AG09309 (cell line): ENCODE measurements at places on chromosomes 6 and 20.

DNA sequence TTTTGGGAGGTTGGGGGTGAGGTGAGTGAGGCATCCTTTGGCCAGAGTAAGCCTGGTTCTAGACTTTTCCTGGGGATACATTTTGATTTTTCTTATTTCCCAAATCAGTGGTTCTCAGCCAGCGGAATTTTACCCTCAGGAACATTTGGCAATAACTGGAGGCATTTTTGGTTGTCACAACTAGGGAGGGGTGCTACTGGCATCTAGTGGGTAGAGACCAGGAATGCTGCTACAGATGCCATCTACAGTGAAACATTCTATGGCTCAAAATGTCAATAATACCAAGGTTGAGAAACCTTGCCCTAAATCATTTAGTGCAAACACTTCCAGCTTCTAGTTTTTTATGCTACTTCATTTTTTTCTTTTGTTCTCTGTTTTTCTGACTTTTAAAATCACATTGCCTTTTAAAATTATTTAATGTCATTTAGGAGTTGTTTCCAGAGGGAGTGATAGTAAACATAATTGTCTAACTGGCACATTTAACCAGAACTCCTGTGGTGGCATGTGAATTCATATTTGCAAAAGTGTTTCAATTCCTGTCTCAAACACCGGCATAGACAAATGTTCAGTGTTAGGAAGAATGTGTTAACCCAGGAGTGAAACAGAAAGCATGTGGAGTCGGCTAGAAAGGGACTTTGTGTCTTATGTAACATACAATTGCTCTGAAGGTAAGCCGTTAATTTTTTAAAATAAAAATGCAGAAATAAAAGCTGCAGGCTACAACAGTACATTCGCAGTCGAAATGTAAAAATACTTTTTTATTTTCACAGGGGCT, 59.0 kb downstream of the QRSL1 start:
- no peak for DNase-seq

- no peak for DNase-seq
These were observed 26.5 kb downstream of the FYN start for GRCh38 chr6:111846492-111847409.

DNA sequence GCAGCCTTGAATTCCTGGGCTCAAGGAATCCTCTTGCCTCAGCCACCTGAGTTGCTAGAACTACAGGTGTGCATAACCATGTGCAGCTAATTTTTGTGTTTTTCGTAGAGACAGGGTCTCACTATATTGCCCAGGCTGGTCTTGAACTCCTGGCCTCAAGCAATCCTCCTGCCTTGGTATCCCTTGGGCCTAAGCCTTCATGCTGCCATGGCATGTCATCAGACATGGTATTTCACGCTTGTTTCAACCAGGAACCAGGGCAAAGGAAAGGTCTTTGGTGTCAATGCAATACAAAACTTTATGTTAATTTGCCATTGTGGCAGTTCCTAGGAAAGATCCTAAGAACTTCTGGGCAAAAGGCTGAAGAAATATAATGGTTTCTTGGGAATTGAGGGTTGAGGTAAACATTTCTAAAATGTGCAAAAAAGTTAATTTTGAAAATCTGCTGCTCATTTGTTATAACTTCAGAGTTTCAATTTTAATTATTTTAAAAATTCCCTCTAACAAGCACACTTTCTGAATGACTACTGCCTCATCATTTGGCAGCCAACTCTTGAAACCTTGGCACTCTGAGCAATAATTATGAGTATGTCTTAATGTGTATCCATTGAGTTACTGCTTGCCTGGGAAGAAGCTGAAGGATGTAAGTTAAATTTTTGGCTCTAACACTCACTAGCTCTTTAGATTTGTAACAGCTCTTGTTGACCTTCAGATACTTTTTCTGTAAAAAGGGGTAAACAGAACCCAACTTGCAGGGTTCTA, 154.1 kb downstream of the GJA10 start:
- no peak for DNase-seq

GRCh38 chr6:2875359-2876191, 27.5 kb downstream of the SERPINB9 start:
- no peak for DNase-seq

DNA sequence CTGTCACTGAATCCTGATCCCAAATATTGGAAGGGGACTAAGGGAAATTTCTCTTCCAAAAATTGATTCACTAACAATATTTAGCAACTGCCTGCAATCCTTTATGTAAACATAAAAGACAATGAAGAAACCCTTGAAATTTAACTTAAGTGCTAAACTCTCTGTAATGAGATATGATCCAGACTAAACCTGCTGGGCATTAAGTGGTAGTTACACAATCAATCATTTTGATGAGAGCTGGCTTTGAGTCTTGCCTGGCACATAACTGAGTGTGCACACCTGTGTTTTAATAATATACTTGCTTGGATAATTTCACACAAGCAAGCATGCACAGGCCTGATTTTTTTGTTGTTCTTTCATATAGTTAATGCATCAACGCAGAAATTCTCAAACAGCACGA, 9.8 kb upstream of the ZFP64 start:
- DNase-seq, result no peak

- DNase-seq, result no peak
These were observed 61.0 kb upstream of the VSTM2L start for GRCh38 chr20:37841971-37842370.

GRCh38 chr20:56952258-56953047, 314.0 kb downstream of the BMP7 start:
- DNase-seq, result no peak

DNA sequence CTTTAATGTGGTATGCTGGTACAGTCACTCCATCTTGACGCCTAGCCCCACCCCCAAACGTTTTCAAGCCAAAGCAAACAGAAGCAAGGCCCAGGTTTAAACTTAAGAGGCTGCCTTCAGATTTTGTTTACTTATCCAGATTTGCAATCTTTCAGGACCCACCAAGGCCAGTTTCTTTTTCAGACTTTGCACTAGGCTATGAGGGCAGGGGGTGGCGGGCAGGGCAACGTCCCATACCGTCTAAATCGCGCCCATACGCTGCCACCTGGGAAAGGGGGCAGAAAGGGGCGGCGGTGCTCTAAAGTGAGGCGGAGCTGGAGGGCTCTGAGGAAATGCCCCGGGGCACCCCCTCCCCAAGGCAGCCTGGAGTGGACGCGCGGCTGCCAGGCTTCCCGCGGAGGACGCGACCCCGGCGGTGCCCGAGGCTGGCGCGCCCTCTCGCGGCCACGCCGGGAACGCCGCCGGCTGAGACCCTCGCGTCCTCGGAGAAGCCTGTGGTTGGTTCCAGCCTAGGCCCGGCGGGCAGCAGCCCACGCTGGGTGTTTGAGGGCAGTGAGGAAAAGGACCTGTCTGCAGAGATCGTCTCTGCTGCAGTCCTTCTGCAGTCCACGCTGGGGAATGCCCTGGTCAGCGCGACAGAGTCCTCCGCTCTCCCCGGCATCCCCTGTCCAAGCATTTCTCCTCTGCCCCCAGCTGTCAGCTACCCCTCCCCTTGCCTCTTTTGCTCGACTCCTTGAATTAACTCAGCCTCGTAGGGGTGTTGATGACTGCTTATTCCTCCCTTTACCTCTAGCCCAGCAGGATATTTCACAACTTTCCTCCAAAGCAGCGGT, 129.2 kb upstream of the PRND start:
- no peak for DNase-seq

DNA sequence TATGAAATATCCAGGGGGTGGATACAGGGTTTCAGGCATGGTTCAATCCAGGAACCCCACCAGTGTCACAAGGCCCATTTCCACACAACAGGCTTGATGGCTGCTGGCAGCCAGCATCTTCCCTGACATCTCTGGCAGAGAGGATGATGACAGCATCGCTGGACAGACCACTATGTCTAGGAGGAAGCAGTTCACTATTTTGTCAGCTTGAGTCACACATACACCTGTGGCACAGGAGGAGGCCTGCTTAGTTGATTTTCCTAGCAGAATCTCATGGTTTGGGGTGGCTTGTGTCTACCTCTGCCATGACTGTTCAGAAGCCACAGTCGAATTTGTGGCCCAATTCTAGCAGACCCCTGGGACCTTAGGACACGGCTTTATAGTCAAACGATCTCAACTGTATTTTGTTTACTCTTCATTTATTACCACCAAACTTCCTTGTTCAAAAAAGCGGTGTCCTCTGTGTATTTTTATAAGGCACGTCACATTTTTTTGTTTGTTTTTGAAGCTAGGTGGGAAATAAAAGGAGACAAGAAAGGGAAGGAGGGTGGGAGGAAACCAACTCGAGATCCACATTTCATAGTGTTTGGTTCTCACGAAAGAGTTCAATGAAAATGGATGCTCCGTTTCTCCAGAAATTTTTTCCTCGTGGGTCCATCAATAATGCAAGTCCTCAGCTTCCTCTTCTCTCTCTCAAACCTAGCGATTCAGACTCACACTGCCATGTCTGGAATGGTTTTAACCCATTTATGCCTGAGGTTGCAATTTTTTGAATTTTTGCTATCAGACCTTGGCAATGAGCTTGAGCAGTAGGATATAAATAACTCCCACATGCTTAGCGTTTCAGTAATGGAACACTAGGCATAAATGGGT, 94.4 kb downstream of the TOX2 start:
- DNase-seq, result no peak

- no peak for DNase-seq
These were observed 47.6 kb upstream of the MANEA start for GRCh38 chr6:95529762-95530161.

GRCh38 chr20:9269280-9269971, 200.5 kb downstream of the PLCB4 start:
- DNase-seq, result peak; percentile 23

- no peak for DNase-seq
These were observed 150.3 kb downstream of the AKAP7 start for GRCh38 chr6:131285548-131285947.

DNA sequence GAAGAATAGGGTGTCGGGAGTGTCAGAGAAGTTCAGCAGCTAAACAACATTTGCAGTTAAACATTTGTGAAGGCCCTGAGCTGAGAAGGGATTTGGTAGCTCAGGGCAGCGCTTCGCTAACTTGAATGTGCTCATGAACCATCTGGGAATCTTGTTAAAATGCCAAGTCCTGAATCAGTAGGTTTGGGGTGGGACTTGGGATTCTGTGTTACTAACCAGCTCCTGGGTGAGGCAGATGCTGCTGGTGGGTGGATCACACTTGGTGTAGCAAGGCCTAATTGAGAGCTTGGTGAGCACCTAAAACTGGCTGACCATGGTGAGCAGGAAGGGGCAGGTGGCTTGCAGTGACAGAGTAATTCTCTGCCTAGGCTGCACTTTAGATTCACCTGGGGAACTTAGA, 5.9 kb downstream of the PTPRA start:
- peak; percentile 71 for DNase-seq

DNA sequence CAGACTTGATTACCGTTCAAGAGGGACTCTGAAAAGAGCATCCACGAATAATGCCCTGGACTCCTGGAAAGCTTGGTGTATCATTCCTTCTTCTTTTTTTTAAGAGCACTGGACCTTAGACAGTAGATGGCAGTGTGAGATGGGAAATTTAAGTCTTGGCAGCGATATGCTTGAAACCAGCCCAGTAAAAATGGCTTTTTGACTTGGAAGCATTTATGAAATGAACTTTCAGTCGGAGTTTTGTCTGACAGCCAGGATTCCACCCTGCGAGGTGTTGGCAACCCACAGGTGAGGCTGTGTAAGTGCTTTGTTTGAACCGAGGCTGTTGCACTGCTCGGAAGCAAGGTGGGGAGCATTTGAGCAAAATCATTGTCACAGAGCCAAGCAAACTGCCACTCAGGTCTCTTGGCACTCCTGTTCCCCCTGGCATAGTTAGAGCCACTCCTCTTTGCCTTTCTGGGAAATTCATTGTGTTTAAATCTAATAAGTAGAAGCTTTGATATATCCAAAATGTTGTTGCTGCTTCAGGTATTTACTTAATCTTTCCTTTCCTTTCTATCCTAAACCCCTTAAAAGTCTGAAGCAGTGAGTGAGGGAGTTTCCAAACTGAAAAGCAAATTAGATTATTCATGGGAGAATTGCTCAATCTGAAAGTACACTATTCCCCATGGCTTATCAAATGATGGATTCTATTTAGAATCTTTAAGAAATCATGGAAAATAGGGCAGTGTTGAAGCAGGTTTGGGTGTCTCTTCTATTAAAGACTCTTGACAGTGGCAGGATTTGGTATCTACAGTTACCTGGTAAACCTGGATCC, 272.8 kb upstream of the SLC35B3 start:
- peak; percentile 2 for DNase-seq

DNA sequence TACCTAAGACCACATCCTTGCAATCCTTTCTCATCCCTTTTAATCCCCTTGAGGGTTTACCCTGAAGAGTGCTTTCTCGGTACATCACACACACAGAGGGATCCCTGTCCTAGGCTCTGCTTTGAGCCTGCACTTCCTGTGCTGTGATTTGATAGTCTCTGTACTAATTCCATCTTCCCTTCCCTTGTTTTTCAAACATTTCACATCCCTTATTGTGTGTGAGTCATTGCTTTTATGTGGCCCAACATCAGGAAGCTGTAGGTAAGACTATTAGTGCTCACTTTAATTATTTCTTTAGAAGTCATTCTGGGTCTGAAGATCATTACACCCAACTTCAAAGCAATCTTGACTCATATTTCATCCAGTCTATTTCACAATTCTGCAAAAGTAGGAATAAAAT, 57.2 kb upstream of the ANKEF1 start:
- DNase-seq, result no peak

- no peak for DNase-seq
These were observed 36.3 kb downstream of the AHI1 start for GRCh38 chr6:135461208-135461607.

GRCh38 chr6:6728169-6728941, 139.8 kb downstream of the LY86 start:
- DNase-seq, result no peak

DNA sequence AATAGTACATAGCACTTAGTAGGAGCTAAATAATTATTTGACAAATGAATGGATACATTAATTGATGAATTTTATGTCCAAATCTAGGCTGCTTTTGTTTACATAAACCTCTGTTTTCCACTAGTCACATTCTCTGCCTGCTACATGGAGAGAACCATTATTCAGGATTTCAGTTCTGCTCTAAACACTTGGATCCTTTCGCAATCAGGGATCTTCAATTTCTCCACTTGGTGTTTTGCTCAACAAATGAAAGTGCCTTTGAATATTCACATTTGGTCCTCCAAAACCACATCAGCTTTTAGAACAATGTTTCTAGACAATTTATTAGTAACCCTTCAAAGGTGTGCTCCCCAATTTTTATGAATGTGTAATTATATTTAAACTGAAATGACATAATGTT, 30.6 kb upstream of the HLA-DQB1 start:
- DNase-seq, result no peak

DNA sequence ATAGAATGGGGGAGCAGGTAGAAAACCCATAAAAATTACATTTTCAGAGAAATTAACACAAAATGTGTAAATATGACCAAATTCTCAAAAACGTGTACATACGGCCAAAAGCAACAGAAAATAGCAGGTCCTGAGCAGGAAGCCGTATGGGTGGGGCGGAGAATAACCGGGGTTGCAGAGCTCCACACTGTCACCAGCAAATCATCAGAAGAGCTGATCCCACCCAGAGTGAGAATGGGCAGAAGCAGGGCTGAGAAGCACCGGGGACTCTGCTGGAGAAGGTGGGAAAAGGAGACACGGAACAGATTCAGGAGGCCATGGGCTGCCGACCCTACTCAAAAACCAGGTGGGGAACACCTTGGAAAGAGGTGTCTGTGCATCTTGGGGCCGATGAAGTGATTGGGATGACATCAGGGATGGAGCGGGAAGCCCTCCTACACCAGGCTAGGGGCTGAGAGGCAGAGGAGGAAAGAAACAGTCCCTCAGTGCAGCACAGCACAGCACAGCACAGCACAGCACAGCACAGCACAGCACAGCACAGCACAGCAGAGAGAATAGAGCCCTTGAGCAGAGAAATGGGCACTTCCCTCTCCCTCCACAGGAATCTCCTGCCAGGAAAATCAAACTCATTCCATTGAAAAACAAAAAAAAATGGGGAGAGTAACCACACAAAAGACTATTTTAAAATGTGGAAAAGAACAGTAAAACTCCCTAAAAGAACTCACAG, 22.3 kb downstream of the STX7 start:
- DNase-seq, result no peak
